ENCODE measurements at places on chromosomes 2 and 18. TPM values are rescaled to one million over a fixed set of nuclear protein-coding genes. Genes with fewer than 3 reads are reported as not detected.
A peak's percentile ranks its signal among the peaks of the same experiment; 100 is the strongest.

DNA sequence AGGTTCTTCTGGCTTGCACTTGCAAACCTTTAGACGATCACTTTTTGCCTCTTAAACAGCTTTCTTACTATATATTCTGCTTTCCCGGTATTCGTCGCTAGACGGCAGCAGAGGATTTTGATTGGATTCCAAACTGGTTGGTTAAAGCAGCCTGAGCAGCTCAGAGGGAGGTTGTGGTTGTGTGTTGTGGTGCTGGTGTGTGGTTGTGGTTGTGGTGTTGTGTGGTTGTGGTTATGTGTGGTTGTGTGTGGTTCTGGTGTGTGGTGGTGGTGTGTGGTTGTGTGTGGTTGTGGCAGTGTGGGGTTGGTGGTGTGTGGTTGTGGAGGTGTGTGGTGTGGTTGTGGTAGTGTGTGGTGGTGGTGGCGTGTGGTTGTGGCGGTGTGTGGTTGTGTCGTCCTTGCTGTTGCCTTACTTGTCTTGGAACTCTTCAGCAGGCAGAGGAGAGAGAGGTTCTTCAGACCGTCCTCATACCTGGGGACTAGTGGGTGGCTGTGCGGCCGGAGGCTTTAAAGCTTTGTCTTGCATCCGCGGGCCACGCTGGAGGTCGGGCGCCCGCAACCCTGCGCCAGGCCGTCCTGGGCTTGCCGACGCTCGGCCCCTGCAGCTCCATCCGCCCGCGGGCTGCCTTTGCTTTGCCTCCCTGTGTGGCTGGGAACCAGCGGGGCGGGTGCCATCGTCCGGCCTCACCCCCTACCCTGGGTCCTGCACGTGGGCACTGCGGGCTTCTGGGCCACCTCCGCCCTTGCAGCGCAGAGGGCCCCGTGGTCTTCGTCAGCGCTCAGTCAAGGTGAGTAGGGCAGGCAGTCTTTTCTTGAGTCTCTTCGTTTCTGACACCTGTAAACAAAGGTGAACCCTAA lies 190.8 kb downstream of the ARHGAP28 start:
- DNase-seq: no peak
- no peaks in the 10 kb centered on the region for H3K27me3 ChIP-seq
- H3K36me3 ChIP-seq: no peaks in the 10 kb centered on the region
- no peaks in the 10 kb centered on the region for H3K4me1 ChIP-seq

Gene RETREG2
- 83.5 TPM for total RNA-seq

GRCh38 chr18:48934723-48935432 lies 15.9 kb downstream of the SMAD7 start:
- peaks cover 93% of the 10 kb centered on the region for H3K4me1 ChIP-seq
- peak overlapping the region; percentile 99 for H3K27ac ChIP-seq
- H3K4me3 ChIP-seq: peak overlapping the region; percentile 32
- peaks cover 7% of the 10 kb centered on the region for H3K36me3 ChIP-seq

Gene PTPRN
- total RNA-seq: not detected

DNA sequence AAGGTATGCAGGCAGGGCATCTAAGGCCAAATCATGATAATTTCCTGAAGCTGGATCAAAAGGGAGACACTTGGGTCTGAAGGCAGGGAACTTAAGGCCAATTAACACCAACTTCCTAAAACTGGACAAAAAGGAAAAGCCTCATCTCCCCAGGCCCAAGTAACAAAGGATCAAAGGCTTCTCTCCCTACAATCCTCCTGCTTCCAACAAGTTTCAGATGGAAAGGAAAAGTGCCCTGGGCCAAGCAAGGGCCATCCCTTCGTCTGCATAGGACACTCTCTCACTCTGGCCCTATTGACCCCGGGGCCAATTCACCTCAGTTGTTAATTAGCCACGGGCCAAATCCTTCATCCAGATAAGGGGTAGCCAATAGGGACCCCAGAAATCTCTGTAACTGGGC lies 1335.8 kb upstream of the CDH2 start:
- no peak overlapping the region for H3K27ac ChIP-seq
- no peaks in the 10 kb centered on the region for H3K4me1 ChIP-seq
- no peaks in the 10 kb centered on the region for H3K36me3 ChIP-seq
- DNase-seq: no peak
- H3K4me3 ChIP-seq: no peak overlapping the region

Gene MYO1B
- total RNA-seq: 27.4 TPM

Gene MGAT4A
- total RNA-seq: 8.0 TPM

Gene ESCO1
- total RNA-seq: 3.8 TPM

DNA sequence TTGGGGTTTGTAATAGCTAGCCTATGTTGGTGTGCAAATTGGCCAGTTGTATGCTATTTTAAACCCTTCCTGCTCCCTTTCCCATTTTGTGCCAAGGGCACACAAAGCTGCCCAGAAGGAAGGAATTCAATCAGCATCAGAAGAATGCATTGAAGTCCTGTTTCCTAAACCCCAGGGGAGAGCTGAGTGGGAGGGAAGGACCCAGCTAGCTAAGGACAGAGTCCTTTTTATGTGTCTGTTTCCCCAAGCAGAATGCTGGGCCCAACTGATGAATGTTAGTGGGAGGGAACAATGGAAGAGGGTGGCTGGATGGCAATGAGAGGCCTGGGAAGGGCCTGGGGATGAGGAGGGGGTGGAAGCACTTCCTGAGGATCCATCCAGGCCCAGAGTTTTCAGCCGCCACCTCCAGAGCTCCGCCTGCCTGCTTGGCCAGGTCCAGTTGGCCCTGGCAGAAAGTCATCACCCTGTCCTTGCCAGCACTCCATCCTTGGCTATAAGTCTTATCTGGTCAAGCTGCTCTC lies 32.7 kb downstream of the MEX3C start:
- H3K36me3 ChIP-seq: no peaks in the 10 kb centered on the region
- no peaks in the 10 kb centered on the region for H3K27me3 ChIP-seq
- peaks cover 3% of the 10 kb centered on the region for H3K4me1 ChIP-seq
- no peak overlapping the region for H3K4me3 ChIP-seq
- DNase-seq: no peak

GRCh38 chr18:23401400-23402347 lies 51.4 kb upstream of the RIOK3 start:
- DNase-seq: no peak
- H3K36me3 ChIP-seq: no peaks in the 10 kb centered on the region
- H3K27ac ChIP-seq: no peak overlapping the region
- no peaks in the 10 kb centered on the region for H3K27me3 ChIP-seq
- H3K4me1 ChIP-seq: no peaks in the 10 kb centered on the region
- H3K4me3 ChIP-seq: no peak overlapping the region

DNA sequence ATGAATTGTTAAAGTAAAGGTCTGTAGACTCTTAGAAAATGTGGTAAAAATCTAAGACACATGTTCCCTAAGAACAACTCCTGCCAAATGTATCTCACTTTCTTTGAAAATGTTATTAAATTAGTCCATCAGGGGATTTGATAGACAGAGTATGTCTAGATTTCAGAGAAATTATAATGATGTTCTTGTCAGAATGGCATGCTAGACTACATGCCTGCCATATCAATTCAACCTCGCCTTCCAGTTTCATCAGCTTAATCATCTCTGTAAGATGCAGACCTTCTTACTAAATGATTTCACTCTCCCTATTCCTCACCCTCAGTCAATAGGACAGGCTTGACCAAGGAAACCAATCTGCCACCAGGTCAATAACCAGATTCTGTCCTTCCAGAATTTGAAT lies 368.4 kb downstream of the TXNL1 start:
- no peak overlapping the region for H3K4me3 ChIP-seq
- no peak for DNase-seq
- H3K27ac ChIP-seq: no peak overlapping the region

Gene SPP2
- total RNA-seq: not detected

DNA sequence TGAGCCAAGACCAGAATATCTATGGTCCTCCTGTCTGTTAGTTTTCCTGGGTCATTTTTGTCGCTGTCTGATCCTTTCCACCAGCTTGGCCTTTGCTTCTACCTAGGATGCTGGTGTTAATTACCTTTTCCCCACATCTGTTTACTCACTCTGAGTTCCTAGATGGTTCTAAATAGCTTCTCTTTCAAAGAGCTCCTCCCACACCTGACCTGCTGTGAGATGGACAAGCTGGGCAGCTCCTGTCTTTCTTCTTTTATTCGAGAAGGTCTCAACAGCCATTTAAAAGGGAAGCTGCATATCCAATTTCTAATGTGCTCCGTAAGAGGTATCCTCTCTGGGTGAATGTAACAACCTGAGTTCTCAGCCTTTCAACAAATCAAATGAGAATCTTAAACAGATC lies 156.2 kb downstream of the HRH4 start:
- H3K4me3 ChIP-seq: no peak overlapping the region
- H3K4me1 ChIP-seq: no peaks in the 10 kb centered on the region
- DNase-seq: no peak
- H3K27me3 ChIP-seq: no peaks in the 10 kb centered on the region
- no peaks in the 10 kb centered on the region for H3K36me3 ChIP-seq

GRCh38 chr2:130352237-130352636 lies 3.6 kb upstream of the PTPN18 start:
- H3K27me3 ChIP-seq: no peaks in the 10 kb centered on the region
- no peak overlapping the region for H3K4me3 ChIP-seq
- peaks cover 6% of the 10 kb centered on the region for H3K4me1 ChIP-seq
- DNase-seq: no peak
- H3K27ac ChIP-seq: no peak overlapping the region

- no peak for DNase-seq
- no peaks in the 10 kb centered on the region for H3K36me3 ChIP-seq
- H3K4me3 ChIP-seq: no peak overlapping the region
- H3K27ac ChIP-seq: no peak overlapping the region
- H3K4me1 ChIP-seq: no peaks in the 10 kb centered on the region
These were observed 118.2 kb upstream of the NOL4 start for GRCh38 chr18:34342960-34343359.

Gene RNF125
- 8.6 TPM for total RNA-seq

DNA sequence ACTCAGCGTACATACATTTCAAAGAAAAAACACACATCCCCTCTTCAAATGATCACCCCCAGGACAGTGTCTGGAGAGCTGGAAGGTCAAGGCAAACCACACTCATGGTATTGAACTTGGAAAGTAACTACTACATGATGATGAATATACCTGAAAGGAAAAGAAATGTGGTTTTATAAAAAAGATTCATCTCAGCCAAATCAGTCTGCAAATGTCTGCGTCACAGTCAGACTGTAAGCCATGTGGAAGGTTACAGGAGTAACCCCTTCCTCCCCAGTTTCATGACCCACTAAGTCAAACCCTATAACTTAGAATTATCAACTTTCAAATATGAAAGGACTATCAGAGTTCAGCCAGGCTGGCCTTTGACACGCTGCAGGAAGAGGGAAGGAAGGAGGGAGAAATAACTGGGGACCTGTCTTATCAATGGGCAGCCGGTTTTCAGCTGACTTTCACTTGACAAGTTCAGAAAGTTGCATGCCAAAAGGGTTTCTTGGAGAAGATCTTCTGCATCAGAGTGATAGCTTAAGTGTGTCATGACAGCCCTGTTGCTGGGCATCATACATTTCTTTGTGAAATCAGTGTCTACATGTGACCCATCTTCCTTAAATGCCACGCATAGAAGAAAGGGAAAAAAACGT lies 7.0 kb upstream of the BMP10 start:
- H3K27ac ChIP-seq: no peak overlapping the region
- H3K27me3 ChIP-seq: no peaks in the 10 kb centered on the region
- H3K4me3 ChIP-seq: no peak overlapping the region

All from ascending aorta (tissue), 2 donors.